ENCODE measurements at places on chromosomes 2 and 18.
A peak's percentile ranks its signal among the peaks of the same experiment; 100 is the strongest.

DNA sequence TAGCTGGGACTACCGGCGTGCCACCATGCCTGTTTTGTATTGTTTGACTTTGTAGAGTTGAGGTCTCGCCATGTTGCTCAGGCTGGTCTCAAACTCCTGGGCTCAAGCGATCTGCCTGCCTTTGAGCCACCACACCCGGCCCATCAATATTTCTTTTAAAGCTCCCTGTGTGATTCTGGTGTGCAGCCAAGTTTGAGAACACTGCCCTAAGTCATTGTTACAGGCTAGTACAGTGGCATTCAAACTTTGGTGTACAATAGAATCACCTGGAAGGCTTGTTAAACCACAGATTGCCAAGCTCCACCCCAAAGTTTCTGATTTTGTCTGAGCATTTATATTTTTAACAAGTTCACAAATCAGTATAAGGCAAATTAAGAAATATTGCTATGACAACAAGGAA lies 99.9 kb downstream of the RBBP8 start:
- no peak overlapping the region for H3K4me3 ChIP-seq
- DNase-seq = no peak
- peaks cover 18% of the 10 kb centered on the region for H3K4me1 ChIP-seq
- H3K36me3 ChIP-seq = peaks cover 8% of the 10 kb centered on the region
- H3K27ac ChIP-seq = no peak overlapping the region

- peaks cover 1% of the 10 kb centered on the region for H3K4me1 ChIP-seq
- no peaks in the 10 kb centered on the region for H3K27me3 ChIP-seq
- no peaks in the 10 kb centered on the region for H3K36me3 ChIP-seq
- DNase-seq = no peak
- no peak within 1 kb of the TSS for H3K27ac ChIP-seq
Measured at GRCh38 chr2:170177950-170178781, at the start of gene MYO3B. Gene MYO3B, plus strand, starts transcription at chr2:170178147. Its CDS starts 141 bp downstream, at chr2:170178288.

DNA sequence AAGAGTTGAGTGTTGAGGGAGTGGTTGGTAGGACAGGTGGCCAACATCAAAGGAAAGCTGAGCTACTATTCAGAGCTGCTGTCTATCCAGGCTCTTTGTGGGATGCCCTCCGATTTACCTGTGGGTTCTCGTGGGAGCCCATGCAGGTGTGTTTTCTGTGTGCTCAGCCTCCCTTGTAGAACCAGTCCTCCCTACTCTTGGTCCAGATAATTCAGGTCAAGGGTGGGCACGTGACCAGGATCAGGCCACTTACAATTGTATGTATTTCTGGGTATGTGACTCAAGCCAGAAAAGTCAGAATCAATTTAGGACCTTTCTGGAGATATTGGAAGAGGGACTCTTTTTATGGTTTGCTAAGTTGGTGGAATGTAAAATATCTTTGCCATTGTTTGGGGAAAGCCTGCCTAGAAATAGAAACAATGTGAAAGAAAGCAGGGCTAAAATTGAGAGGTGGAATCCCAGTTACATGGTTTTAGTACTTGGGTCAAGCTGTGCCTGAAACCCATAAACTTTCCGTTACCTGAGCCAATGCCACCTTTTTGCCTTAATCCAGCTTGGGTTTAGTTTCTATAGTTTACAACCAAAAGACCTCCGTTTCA lies 93.2 kb downstream of the PDCL3 start:
- H3K36me3 ChIP-seq = no peaks in the 10 kb centered on the region
- no peak overlapping the region for H3K27ac ChIP-seq
- no peak for DNase-seq
- H3K4me1 ChIP-seq = peaks cover 15% of the 10 kb centered on the region

- no peak for DNase-seq
- no peak overlapping the region for H3K4me3 ChIP-seq
- no peaks in the 10 kb centered on the region for H3K36me3 ChIP-seq
- no peak overlapping the region for H3K27ac ChIP-seq
- no peaks in the 10 kb centered on the region for H3K27me3 ChIP-seq
- H3K4me1 ChIP-seq = no peaks in the 10 kb centered on the region
Measured at GRCh38 chr18:75801178-75801577, 373.7 kb upstream of the SMIM21 start.

- H3K27ac ChIP-seq = no peak overlapping the region
- DNase-seq = no peak
- peaks cover 3% of the 10 kb centered on the region for H3K4me1 ChIP-seq
- peaks cover 31% of the 10 kb centered on the region for H3K27me3 ChIP-seq
- H3K4me3 ChIP-seq = no peak overlapping the region
- H3K36me3 ChIP-seq = no peaks in the 10 kb centered on the region
Measured at GRCh38 chr18:598124-598589, 1.4 kb downstream of the CLUL1 start.

GRCh38 chr2:84217456-84217855 lies 241.6 kb downstream of the SUCLG1 start:
- peaks cover 9% of the 10 kb centered on the region for H3K27me3 ChIP-seq
- H3K4me3 ChIP-seq = no peak overlapping the region
- H3K27ac ChIP-seq = no peak overlapping the region
- H3K36me3 ChIP-seq = no peaks in the 10 kb centered on the region
- DNase-seq = no peak

GRCh38 chr2:27889774-27890145 lies 427 bp downstream of the RBKS start:
- peaks cover 14% of the 10 kb centered on the region for H3K36me3 ChIP-seq
- peak overlapping the region; percentile 98 for H3K27ac ChIP-seq
- no peak for DNase-seq
- peak overlapping the region; percentile 94 for H3K4me3 ChIP-seq
- no peaks in the 10 kb centered on the region for H3K27me3 ChIP-seq

DNA sequence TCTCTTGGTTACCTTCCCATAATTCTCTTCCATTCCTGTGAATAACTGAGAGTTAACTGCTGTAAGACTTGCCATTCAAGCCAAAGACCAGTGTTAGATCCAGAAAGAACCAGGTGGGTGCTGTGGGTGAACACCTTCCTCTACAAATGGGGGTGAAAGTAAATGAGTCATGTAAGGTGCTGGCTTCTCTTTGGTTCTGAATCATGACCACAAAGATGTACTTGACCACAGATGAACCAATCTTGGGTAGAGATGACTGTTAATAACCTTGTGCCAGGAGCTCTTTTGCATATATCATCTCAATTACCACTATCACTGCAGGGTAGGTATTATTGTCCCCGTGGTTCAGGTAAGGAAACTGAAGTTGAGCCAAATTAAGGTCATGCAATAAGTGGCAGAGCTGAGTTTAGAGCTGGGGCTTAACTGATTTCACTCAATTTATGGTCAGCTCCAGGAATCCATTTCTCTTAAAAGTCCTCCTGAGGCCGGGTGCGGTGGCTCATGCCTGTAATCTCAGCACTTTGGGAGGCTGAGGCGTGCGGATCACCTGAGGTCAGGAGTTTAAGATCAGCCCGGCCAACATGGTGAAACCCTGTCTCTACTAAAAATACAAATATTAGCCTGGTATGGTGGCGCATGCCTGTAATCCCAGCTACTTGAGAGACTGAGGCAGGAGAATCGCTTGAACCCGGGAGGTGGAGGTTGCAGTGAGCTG lies 244.9 kb upstream of the CXCR4 start:
- peaks cover 8% of the 10 kb centered on the region for H3K36me3 ChIP-seq
- no peak for DNase-seq
- H3K4me1 ChIP-seq = peaks cover 49% of the 10 kb centered on the region
- H3K27me3 ChIP-seq = peaks cover 1% of the 10 kb centered on the region
- H3K27ac ChIP-seq = peak overlapping the region; percentile 35
- peak overlapping the region; percentile 2 for H3K4me3 ChIP-seq

- no peak overlapping the region for H3K4me3 ChIP-seq
- H3K27ac ChIP-seq = no peak overlapping the region
- H3K36me3 ChIP-seq = peaks cover 50% of the 10 kb centered on the region
- no peaks in the 10 kb centered on the region for H3K27me3 ChIP-seq
- no peaks in the 10 kb centered on the region for H3K4me1 ChIP-seq
Measured at GRCh38 chr2:239965318-239965717, 59.8 kb downstream of the NDUFA10 start.

DNA sequence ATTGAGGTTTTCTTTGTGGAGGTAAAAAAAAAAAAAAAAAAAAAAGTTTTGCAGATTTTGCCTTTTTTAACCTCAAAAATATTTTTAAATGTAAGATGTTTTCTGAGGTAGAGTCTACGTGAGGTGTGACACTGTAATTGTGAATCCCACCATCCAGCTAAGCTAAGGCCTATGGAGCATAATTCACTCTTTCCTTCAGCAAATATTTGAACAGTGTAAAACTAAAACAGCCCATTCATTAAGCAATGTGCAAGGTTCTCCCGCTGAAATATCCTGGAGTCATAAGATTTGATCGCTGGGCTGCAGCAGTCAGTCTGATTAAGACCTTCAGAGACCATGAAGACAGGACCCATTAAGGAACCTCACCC lies 105.1 kb downstream of the HNRNPLL start:
- no peak overlapping the region for H3K4me3 ChIP-seq
- no peak overlapping the region for H3K27ac ChIP-seq
- H3K4me1 ChIP-seq = peaks cover 3% of the 10 kb centered on the region
- no peak for DNase-seq
- peaks cover 2% of the 10 kb centered on the region for H3K27me3 ChIP-seq

- no peak overlapping the region for H3K27ac ChIP-seq
- H3K36me3 ChIP-seq = no peaks in the 10 kb centered on the region
- no peak for DNase-seq
- no peak overlapping the region for H3K4me3 ChIP-seq
Measured at GRCh38 chr2:128405981-128406613, 87.4 kb upstream of the HS6ST1 start.

DNA sequence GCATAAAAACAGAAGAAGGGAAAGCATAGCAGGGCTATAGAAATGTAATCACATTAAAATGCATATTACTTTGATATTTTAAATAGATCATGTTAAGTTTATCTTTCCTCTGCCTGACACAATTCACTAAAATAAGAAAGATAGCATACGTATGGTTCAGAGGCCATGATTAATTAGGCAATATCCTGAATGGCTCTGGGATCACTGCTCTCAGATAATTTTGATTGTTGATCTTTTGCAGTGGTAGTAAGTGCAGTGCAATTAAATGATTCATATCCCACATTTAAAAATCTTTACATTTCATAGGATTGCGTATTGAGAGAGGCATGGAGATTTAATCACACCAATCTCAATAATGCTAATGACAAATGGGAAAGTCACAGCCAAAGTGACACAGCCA lies 1040.7 kb downstream of the SOCS6 start:
- H3K36me3 ChIP-seq = no peaks in the 10 kb centered on the region
- no peak for DNase-seq
- no peak overlapping the region for H3K4me3 ChIP-seq
- H3K27ac ChIP-seq = no peak overlapping the region
- no peaks in the 10 kb centered on the region for H3K4me1 ChIP-seq

GRCh38 chr2:96959406-96960110 lies 26.8 kb downstream of the FAM178B start:
- H3K27me3 ChIP-seq = no peaks in the 10 kb centered on the region
- no peak overlapping the region for H3K27ac ChIP-seq
- H3K4me3 ChIP-seq = no peak overlapping the region
- no peaks in the 10 kb centered on the region for H3K36me3 ChIP-seq

GRCh38 chr2:168286535-168286934 lies 39.1 kb upstream of the STK39 start:
- no peaks in the 10 kb centered on the region for H3K36me3 ChIP-seq
- no peak for DNase-seq
- H3K27ac ChIP-seq = no peak overlapping the region
- H3K4me3 ChIP-seq = no peak overlapping the region
